ENCODE measurements at places on chromosomes 4 and X.

- no peak for DNase-seq
Measured at GRCh38 chr4:45006078-45006477, 279.7 kb upstream of the GNPDA2 start.

GRCh38 chr4:102862016-102862415 lies 6.8 kb upstream of the CISD2 start:
- no peak for DNase-seq

- no peak for DNase-seq
Measured at GRCh38 chrX:154321594-154321993, 26.0 kb downstream of the TKTL1 start.

DNA sequence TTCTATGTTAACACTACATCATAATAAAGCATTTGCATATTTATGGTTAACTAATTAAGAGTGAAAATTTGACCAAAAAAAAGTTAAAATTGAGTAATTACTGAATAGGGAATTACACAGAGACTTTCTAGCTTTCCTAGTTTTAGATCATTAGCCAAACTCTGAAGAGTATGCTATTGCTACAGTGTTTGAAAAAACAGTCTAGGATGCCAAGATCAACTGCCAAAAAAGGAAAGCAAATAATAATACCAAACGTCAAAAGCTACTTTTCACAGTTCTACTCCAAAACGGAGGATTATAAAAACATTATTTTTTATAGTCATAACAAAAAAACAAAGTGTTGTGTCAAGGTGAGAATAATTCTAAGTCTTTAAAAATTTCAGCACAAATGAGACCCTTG lies 359.8 kb upstream of the CTSO start:
- no peak for DNase-seq

DNA sequence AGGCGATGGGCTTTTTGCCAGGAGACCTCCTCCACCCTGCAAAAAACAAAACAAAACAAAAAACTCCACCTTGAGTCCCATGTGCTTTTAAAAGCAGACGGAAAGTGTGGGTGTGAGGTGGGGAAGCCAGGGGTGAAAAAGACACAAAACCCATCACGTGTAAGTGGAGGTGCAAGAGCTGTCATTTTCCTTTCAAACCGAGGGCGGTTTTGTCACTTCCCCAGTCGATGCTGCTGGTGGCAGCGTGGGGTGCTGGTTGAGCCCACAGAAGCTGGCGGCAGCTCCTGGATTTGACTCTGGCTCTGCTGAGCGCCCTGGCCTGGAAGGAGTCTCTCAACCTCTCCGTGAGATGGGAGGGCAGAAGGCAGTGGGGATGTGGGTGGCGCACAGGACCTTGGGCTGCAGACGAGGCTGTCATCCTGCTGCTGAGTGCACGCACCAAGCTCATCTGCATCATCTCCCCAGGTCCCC lies 110.0 kb downstream of the PSAPL1 start:
- no peak for DNase-seq

DNA sequence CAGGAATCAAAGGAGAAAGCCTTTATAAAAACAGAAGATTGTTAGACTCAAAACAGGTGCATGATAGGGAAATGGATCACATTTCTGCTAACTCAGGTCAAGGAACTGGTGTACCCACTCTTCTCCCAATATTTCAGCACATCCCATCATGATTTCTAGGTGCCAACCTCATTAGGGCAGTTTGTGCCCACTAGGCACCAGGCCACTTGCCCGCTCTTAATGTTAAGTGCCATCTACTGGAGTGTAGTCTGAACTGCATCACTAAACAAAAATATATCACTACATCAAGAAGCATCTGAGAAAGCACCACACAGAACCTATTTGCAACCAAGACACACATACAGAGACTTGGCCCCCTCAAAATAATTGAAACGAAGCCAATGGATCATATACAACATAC lies 140.4 kb upstream of the GRID2 start:
- DNase-seq = no peak

DNA sequence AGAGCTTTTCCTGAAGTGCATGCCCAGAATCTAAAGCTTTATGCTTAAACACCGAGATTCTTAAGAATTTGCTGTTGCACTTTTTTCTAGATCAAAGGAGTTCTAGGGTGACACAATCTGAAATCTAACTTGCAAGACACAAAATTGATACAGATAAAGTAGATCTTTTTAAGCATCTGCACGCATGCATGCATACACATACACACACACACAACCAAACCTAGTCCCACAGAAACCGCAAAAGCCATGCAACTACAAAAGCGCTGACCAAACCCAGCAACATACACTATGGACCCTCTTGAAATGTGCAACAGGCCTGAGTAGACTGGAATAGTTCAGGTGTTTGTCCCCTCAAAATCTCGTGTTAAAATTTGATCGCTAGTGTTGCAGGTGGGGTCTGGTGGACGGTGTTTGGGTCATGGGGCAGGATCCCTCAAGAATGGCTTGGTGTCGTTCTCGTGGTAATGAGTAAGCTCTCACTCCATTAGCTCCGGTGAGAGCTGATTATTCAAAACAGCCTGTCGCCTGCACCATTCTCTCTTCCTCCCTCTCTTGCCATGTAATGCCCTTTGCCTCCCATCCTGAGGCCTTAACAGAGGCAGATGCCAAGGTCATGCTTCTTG lies 52.7 kb downstream of the IRF2 start:
- DNase-seq = no peak

DNA sequence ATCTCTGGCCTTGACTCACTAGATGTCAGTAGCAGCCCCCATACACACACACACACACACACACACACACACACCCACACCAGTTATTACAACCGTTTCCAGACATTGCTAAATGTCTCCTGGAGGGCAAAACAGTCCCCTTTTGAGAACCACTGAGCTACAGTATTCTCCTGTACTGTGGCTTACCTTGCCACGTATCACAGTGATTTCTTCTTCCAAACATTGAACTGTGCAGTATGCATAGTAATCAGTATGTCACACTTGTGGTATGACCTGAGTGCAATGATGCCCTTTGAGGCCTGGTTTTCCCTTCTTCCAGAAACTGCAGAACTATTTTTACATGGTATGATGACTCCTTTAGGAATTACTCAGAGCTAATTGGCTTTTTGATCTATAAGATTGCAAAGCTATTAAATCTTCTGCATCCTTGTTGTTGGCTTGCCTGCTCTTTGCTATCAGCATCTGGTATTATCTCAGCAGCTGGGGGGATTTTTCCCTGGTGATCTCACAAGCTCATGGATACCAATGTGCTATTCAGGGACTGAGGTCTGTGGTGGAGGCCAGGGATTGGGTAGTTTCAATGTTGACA lies 3.6 kb upstream of the THOC2 start:
- DNase-seq = no peak

- DNase-seq = no peak
Measured at GRCh38 chrX:85084770-85085393, 81.2 kb downstream of the APOOL start.

DNA sequence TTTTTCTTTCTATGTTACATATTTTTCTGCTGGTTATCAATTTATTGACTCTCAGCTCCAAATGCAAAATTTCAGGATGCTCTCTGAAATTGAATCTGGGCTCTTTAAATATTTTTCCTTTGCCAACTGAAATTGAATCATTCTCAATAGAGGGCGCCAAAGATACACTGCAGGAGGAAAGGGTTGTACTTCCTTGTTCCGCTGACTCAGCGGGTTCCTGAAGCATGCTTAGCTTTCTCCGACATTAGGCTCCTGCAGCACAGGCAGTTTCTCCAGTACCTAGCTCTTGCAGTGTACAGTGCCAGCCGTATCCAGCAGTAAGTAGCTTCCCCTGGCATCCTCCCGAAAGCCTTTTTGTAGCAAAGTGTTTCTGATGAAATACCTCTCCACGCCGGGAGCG lies 28.8 kb upstream of the CFAP47 start:
- no peak for DNase-seq

DNA sequence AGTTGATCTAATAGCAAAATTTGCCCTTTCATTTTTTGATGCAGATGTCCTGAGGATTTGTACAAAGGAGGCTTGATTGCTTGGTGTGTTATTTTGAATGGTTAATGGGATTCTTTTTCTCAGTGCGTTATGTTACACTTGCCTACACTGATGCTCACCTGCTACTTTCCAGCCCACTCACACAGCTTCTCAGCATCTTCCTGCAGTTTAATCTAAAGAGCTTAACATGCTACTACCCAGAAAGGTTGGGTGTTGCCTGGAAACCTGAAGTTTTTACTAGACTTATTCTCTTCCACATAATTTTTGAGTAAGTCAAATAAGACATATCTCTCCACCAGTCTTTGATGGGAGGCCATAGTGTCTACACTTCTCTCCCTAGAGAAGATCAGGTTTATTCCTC lies 9.9 kb upstream of the GPR101 start:
- no peak for DNase-seq

- no peak for DNase-seq
Measured at GRCh38 chrX:16853537-16853936, 16.6 kb downstream of the RBBP7 start.
